ENCODE measurements at places on chromosomes 2 and 18.
A peak's percentile ranks its signal among the peaks of the same experiment; 100 is the strongest.

DNA sequence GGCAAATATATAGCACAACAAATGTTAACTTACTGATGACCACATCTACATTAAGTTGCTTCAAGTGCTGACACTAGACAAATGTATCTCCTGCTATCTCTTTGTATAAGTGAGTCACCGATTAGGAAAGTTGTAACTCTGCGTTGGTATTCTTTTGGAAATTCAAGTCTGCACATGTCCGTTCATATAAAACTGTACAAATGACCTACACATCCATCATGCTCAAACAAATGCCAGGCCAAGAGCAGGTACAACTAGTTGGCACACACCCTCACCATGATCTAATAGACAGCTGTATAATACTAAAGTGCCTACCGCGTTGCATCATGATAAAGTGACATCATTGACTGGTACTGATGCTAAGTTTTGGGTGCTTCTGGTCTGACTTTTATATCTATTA lies 141.1 kb downstream of the RBMS1 start:
- DNase-seq = no peak

DNA sequence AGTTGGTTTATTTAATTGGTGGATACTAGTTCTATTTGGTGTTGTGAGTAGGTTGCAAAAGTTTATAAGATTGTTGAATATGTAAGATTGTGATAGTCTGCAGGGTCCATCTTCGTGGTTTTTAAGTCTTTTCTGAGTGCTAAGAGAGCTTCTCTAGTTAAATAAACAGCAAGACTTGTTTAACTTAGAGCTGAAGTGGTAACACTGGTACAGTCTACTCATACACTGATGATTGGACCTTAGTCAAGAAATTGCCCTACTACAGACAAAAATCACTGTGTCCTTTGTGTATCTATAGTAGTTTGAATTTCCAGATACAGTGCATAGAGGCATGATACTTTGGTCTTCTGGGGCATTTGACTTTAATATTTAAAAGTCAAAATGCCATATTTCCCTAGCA lies 94.6 kb downstream of the PHLPP1 start:
- no peak for DNase-seq

DNA sequence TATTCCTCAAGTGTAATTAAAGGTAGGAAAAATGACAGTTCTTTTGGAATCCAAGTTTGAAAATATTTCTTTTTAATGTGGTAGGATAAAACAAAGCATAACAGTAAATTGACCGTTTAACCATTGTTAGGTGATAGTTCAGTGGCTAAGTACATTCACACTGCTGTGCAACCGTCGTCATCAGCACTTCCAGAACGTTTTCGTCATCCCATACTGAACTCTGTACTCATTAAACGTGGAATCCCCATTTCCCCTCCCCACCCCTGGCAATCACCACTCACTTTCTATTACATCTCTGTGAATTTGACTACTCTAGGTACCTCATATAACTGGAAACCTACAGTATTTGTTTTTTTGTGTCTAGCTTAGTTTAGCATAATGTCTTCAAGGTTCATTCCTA lies 32.9 kb upstream of the FZD5 start:
- no peak for DNase-seq

- no peak for DNase-seq
Measured at GRCh38 chr2:104215269-104216161, 638.4 kb upstream of the POU3F3 start.

GRCh38 chr18:3151399-3152264 lies 68.1 kb downstream of the MYOM1 start:
- DNase-seq = peak; percentile 12

DNA sequence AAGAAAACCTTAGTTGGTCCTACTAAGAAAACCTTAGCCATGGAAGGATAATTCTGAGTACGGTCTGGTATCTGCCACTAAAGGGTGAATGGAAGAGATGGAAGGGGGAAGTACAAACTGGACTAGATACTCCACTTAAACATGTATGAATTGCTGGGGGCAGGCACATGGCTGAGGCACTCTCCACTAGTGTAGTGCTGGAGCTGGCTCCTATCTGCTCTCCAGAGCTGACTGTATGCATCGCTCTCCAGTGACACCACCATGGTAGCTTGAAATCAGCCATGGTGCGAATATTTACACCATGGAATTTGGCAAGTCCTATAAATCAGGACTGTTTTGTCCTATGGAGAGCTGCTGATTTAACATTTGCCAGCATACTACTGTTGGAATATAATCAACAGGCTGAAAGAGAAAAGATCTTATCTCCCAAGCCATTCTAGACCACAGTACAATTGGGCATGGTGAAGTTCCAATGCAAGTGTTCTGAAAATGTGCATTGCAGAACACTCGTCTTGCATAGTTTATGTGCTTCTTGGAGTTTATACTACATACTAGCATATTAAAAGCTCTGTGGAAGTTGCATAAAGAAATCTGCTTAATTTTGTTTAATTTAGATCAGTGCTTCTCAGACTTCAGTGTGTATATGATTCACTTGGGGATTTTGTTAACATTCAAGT lies 277.4 kb downstream of the TDRD15 start:
- DNase-seq = no peak

- no peak for DNase-seq
Measured at GRCh38 chr2:151657667-151658076, 76.6 kb downstream of the NEB start.
